T-helper 1 cell treated with Interleukin-12 subunit alpha and Interleukin-12 subunit beta and Interleukin-4 antibody, amounts not matched to agents 30 ng/mL and 1 ng/mL, for 36 hours (primary cell): ENCODE measurements at places on chromosomes 16 and 17. TPM values are rescaled to one million over a fixed set of nuclear protein-coding genes. Genes with fewer than 3 reads are reported as not detected.

STUB1 gene
- total RNA-seq: 73.9 and 81.6 TPM in 2 replicates

KRTAP9-2 gene
- not detected in 2 replicates for total RNA-seq

DOC2A gene
- not detected in 2 replicates for total RNA-seq

RUNDC3A gene
- 0.56 and 0.64 TPM in 2 replicates for total RNA-seq

IGF2BP1 gene
- total RNA-seq: 0.02 and 0.10 TPM in 2 replicates

TBC1D3L gene
- 19.9 and 22.2 TPM in 2 replicates for total RNA-seq

TBC1D26 gene
- total RNA-seq: 0.25 TPM in 1 of 2 replicates, not detected in the other

ITGB3 gene
- 0.42 and 0.59 TPM in 2 replicates for total RNA-seq

ETV4 gene
- 0.71 and 1.0 TPM in 2 replicates for total RNA-seq

PLEKHG4 gene
- total RNA-seq: 23.0 and 25.4 TPM in 2 replicates

SRRM2 gene
- 547 and 552 TPM in 2 replicates for total RNA-seq

NPIPA3 gene
- total RNA-seq: 1.8 and 4.0 TPM in 2 replicates

PRPSAP2 gene
- total RNA-seq: 49.2 and 50.4 TPM in 2 replicates

CDH5 gene
- not detected in 2 replicates for total RNA-seq

KPNB1 gene
- total RNA-seq: 495 and 501 TPM in 2 replicates

SPN gene
- 381 and 388 TPM in 2 replicates for total RNA-seq

SARM1 gene
- 29.1 and 29.8 TPM in 2 replicates for total RNA-seq

KCNJ16 gene
- total RNA-seq: not detected in 2 replicates

LPO gene
- total RNA-seq: not detected in 2 replicates

SEPTIN12 gene
- total RNA-seq: not detected in 2 replicates

TAC4 gene
- total RNA-seq: not detected in 2 replicates

SOST gene
- not detected in 2 replicates for total RNA-seq

KRT33A gene
- total RNA-seq: not detected in 2 replicates

CD79B gene
- total RNA-seq: 44.8 and 52.5 TPM in 2 replicates

DRG2 gene
- total RNA-seq: 61.2 and 62.4 TPM in 2 replicates

ASGR1 gene
- 1.5 and 2.5 TPM in 2 replicates for total RNA-seq
